ENCODE measurements at places on chromosomes 7 and 10.

DNA sequence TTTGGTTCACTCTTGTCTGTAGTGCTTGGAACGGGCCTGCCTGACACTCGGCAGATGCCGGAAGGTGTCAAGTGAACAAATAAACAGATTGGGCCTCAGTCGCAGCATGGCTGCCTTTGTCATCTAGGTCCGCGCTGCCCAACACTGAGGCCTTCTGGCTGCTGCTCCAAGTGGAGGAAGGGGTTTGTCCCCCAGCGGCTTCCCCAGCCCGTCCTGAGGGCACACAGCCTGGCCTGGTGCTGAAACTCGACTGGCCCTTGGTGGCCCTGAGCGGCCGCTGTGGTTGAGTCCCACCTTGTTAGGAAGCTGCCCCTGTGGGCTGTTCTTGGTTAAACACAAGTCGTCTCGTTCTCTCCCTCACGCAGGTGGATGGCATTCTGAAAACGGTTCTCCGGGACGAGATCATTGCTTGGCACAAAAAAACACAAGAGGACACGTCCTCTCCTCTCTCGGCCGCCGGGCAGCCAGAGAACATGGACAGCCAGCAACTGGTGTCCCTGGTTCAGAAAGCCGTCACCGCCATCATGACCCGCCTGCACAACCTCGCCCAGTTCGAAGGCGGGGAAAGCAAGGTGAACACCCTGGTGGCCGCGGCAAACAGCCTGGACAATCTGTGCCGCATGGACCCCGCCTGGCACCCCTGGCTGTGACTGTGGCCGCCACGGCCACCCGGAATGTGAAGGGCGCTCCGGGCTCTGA lies 132.1 kb downstream of the SMURF1 start:
- ATAC-seq = no peak

GRCh38 chr10:99671386-99671785 lies 12.1 kb downstream of the ENTPD7 start:
- no peak for ATAC-seq

- no peak for ATAC-seq
These were observed 83.6 kb downstream of the NXPH1 start for GRCh38 chr7:8516976-8517375.

- ATAC-seq = no peak
These were observed 45.6 kb downstream of the SMURF1 start for GRCh38 chr7:99098286-99098823.

DNA sequence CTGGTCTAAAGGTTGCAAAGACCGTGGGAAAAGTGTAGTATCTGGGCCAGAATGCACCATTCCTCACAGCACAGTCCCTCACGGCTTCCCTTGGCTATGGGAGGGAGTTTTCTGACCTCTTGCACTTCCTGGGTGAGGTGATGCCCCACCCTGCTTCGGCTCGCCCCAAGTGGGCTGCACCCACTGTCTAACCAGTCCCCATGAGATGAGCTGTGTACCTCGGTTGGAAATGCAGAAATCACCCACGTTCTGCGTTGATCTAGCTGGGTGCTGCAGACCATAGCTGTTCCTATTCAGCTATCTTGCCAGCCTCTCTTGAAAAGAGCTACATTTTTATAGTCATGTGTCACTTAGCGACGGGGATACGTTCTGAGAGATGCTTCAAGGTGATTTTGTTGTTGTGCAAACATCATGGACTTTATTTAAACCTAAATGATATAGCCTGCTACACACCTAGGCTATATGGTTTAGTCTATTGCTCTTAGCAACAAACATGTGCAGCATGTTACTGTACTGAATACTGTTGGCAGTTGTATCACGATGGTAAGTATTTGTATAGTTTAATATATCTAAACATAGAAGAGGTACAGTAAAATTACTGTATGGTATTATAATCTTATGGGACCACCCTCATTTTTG lies 120.0 kb downstream of the PPP1R9A start:
- no peak for ATAC-seq

GRCh38 chr7:98874942-98875341 lies 3.4 kb upstream of the TRRAP start:
- no peak for ATAC-seq

- ATAC-seq = no peak
These were observed 4.9 kb downstream of the AEBP1 start for GRCh38 chr7:44108768-44109750.

DNA sequence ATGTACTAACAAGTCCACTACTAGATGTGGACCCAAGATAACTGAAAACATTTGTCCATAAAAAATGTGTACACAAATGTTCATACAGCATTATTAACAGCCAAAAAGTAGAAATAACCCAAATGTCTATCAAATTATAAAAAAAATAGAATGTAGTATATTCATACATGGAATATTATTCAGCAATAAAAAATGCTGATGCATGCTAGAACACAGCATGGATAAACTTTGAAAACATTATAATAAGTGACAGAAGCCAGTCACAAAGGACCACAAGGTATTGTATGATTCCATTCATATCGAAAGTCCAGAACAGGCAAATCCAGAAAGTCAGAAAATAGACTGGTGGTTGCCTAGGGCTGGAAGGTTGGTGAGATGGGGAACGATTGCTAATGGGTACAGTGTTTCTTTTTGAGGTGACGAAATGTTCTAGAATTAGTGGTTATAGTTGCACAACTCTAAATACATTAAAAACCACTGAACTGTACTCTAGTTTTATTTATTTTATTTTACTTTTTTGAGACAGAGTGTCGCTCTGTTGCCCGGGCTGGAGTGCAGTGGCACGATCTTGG lies 43.3 kb upstream of the ANLN start:
- ATAC-seq = no peak

DNA sequence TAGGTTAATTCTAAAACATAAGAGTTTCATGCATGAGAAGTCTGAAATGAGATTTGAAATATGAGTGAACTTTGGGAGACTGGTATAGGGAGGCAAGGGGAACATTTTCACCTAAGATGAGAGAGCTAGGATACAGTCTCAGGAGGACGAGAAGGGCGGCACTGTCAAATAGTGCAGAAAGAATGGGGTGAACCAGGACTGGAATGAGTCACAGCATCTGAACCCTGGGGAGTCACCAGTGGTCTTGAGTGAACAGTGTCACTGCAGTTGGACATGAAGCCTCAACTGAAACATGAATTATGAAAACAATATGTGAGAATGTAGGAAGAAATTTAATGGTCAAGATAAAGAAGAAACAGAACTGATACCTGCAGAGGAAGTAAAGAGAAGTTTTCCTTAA lies 33.8 kb downstream of the GNG11 start:
- ATAC-seq = no peak

DNA sequence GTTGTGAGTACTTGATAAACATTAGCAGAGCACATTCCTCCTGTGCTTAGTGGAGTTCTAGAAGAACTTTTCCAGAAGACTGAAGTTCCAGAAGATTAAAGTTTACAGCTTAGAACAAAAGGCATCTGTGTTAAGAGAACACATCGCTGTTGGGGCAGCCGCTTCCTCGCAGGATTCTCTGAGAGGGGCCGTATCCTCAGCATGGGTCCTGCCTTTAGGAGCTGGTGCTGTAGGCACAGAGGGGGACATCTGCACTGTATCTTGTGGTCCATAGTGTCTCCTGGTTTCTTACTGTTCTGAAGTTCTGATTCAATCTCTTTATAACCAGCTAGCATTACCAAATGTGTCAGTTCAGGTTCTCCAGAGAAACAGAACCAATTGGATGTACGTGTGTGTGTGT lies 16.3 kb downstream of the SH2D4B start:
- no peak for ATAC-seq

DNA sequence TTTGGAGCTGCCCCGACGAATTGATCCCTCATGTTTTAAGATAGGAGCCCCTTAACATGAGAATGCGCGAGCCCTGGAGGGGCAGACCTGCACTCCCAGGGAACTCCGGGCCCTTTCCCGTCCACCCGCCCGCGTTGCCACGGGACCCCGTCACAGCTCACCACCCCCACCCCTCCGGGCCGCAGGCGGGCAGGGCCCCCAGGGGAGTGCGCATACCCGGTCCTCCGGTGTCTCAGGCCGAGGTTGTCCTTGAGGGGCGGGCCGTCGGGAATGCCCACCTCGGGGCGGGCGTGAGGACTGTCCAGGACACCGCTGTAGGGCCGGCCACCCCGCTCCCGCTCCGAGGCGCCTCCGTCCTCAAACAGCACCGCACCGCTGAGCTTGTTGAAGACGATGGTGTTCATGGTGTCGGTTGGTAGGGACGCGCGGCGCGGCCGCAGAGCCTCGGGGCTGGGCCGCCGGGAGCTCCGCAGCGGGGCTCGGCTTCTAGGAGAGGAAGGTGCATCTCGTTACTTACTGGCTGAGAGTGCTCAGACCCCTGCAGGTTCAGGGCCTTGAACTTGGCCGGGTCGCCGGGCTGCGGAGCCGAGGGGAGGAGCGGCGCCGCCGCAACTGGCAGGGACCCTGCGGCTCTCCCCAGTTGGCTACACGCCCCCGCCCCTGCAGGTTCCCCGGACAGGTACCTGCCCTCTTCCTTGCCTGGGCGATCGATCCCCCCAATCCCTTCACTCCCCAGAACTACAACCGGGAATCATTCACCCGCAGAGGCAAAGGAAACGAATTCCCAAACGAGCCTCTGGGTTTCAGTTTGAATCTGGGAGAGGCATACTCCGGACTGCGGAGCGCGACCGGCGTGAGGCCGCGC lies 2.4 kb downstream of the MKX start:
- peak; percentile 11 for ATAC-seq

Measured in motor neuron (in vitro differentiated cells).